ENCODE measurements at places on chromosomes 7 and 10.
A peak's percentile ranks its signal among the peaks of the same experiment; 100 is the strongest.

GRCh38 chr7:122849322-122849956 is 36.8 kb downstream of the CADPS2 start:
- no peak for DNase-seq

DNA sequence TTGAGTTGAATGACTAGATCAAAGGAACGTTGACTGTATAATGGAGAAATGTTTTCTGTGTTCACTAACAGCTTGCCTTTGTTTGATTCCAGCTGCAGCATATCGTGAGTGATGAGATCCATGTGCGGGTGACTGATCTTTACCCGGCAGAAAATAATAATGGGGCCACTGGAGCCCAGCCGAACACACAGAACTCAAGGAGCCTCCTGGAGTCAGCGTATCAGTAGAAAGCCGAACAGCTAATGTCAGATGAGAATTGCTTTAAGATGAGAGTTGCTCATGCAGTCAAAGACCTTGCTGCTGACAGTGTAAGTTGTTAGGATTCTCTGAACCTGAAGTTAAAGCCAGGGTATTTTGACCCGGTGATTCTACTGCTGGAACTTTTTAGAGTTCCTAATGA is 34.3 kb upstream of the MTPAP start:
- no peak for DNase-seq

GRCh38 chr7:49802600-49802999 is 29.2 kb downstream of the VWC2 start:
- no peak for DNase-seq

DNA sequence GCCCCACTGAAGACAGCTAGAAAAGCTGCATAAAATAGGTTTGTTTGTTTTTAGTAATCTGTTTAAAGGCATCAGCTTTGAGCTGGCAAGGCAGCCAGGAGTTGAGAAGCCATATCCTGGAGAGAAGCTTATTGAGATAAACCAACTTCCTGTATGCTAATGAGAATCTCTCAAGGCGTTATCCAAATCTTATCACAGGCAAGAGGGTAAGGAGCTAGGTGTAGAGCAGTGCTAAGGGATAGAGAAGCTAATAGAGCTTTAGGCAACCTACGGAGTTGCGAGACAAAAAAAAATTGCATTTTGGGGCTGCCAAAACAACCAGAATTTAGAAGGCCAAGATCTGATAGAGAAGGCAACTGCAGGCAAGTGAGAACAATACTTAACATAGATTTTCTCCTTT is 641.6 kb downstream of the SH2D4B start:
- no peak for DNase-seq

DNA sequence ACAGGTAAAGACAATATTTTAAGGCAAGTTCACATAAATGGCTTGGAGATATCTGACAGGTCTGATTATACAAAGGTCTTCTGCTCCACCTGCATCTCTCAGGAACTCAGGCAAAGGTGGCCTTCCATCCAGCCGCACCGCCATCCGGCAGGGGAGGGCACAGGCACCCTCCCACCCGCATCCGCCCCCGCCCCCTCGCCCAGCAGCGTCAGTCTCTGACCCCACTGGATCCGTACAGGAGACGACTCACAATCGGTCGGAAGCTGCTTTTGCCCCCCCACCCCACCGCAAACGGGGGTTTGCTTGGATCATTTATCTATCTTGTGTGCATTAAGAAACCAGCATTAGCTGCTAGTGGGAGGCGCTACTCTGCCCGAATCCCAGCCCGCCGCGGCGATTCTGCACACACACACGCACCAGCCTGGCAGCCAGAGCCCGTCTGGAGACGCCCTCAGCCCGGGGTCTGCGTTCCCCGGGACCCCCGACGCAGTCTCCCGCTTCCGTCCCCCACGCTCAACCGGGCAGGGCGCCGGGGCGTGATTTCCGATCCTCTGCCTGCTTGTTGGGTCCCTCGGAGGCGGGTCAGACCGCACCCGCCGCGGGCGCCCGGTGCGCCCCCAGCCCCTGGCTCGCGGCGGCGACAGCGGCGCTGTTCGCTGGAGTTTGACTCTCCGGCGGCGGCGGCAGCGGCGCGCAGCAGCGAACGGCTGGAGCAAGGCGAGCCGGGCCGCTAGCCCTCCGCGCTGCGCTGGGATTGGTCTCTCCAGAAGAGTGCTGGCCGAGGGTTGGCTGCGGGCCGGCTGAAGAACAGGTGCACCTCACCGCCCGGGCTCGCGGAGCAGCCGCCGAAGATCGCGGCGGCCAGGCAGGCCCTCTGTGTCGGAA is 820 bp upstream of the NRG3 start:
- DNase-seq = peak; percentile 7

DNA sequence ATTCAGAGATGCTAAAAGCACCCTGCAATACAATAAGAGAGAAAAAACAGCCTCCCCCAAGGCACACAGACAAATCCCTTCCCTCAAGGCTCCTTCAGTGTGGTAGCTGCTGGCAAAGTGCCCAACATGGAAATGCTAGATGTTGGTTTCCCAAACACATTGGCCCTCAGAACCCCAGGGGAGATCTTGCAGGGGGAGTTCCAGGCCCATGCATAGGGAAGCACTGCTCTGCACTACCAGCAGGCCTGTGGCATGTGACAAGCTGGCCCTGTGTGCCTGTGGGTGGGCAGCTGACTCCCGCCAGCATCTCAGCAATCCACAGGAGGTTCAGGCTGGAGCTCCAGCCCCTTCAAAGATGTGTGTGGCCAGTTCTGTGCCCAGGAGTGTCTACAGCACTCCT is 16.8 kb upstream of the CSGALNACT2 start:
- DNase-seq = no peak

DNA sequence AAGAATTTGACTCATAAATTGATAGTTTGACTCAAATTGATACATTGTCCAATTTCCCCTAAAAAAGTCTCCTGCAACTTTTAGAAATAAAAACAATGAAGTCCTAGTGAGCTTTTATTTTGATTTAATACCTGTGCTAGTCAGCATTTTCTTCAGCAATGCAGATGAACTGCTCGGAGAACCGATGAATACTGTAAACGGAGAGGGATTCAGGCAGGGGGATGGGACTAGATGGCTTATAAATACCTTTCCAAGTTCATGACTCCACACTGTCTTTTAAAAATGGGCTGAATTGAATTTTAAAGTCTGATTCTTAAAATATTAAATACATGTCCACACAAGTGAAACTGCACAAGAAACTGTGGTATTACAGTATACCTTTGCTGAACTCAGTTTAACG is 12.7 kb downstream of the EEPD1 start:
- no peak for DNase-seq

GRCh38 chr7:17546592-17546991 is 248.1 kb downstream of the AHR start:
- no peak for DNase-seq

- DNase-seq = no peak
Measured at GRCh38 chr10:69934768-69935167, 117.9 kb upstream of the MACROH2A2 start.

GRCh38 chr10:29631049-29631339 is 3.8 kb downstream of the SVIL start:
- no peak for DNase-seq

- no peak for DNase-seq
Measured at GRCh38 chr10:121566755-121567154, 31.5 kb downstream of the FGFR2 start.

- DNase-seq = no peak
Measured at GRCh38 chr10:71818674-71819260, 32.3 kb downstream of the PSAP start.

GRCh38 chr7:3860932-3861331 is 559.9 kb downstream of the SDK1 start:
- no peak for DNase-seq

- DNase-seq = no peak
Measured at GRCh38 chr10:110094786-110095185, 87.0 kb downstream of the ADD3 start.

- DNase-seq = no peak
Measured at GRCh38 chr10:51733057-51733456, 33.7 kb upstream of the CSTF2T start.

GRCh38 chr10:78134773-78135306 is 101.2 kb downstream of the RPS24 start:
- no peak for DNase-seq

GRCh38 chr7:155020996-155021395 is 18.1 kb upstream of the PAXIP1 start:
- no peak for DNase-seq

DNA sequence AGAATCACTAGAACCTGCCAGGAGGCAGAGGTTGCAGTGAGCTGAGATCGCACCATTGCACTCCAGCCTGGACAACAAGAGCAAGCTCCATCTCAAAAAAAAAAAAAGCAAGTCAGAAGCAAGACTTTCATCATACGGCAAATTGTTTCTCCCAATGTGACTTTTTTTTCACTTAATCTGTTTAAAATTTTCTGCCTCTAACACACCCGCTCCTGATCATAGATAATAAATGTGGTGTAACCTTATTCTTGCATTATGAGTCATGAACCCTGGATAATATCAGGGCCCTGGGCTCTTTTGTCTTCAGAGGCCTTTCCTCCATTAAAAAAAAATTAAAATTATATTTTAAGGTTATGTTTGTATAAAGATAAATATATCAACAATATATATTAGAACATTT is 111.4 kb upstream of the JCAD start:
- DNase-seq = no peak

DNA sequence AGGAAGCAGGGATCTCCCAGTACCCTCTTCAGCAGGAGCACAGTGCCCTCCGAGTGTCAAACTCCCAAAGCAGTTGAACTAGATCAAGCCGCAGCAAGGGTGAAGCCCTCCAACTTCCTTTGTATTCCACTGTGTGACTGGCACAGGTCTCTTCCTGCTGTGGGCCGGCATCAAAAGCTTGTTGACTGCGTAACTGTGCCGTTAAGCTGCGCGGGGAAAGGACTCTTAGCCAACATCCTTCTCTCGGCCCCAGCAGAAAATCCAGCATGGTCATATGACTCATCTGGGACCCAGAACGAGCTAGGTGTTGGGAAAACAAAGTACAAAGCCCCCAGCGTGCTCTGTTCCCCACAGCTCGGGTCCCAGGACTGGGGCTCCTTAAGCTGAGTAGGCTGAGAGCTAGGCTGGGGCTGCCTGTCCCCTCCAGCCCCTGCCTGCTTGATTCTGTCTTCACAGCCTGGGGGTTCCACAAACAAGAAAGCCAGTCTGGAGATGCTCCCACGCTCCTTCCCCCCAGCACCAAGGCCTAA is 52.2 kb downstream of the COL17A1 start:
- DNase-seq = no peak

- DNase-seq = no peak
Measured at GRCh38 chr7:32179567-32179966, 109.4 kb upstream of the PDE1C start.

GRCh38 chr10:5611899-5612680 is 54.3 kb downstream of the ASB13 start:
- DNase-seq = no peak

- peak; percentile 38 for DNase-seq
Measured at GRCh38 chr10:102119417-102120141, 589 bp downstream of the LDB1 start.

DNA sequence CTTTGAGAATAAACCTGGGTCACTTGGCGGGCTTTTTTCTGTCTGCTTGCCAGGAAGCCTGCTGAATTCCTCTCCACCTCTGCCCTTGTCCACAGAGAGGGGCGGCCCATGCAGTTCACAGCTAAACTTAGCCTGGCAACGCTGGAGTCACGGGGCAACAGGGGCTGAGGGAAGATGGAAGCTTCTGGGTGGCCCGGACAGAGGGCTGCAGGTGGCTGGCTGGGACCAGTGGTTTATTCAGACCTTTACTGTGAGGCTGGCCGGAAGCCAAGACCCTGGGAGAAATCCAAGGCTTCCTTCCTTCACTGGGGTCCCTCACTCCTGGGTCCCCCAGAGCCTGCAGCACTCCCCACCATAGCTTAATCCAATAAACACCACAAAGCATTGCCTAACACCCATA is 17.0 kb downstream of the ITPRIP start:
- no peak for DNase-seq

DNA sequence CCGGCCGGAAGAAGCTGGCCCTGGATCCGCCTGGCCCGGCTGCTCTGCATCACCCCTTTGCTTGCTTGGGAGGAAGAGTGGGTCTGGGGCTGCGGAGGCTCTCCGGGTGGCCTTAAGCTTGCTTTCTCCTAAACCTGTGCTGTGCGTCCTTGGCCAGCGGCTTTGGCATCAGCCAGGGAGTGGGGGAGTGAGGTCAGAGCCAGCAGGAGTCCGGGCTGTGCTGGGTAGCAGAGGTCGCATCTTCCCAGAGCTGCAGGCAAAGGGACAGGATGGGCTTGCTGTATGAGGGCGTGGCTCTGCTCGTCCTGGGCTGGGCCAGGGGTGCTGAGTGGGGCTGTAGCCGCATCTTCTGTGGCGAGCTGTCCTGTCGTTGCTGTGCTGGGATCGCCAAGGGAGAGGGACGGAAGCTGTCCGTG is 21.1 kb downstream of the BNIP3 start:
- DNase-seq = no peak

GRCh38 chr10:33195608-33196376 is 138.7 kb downstream of the NRP1 start:
- no peak for DNase-seq

GRCh38 chr7:102934239-102934638 is 21.4 kb downstream of the LRRC17 start:
- DNase-seq = no peak

DNA sequence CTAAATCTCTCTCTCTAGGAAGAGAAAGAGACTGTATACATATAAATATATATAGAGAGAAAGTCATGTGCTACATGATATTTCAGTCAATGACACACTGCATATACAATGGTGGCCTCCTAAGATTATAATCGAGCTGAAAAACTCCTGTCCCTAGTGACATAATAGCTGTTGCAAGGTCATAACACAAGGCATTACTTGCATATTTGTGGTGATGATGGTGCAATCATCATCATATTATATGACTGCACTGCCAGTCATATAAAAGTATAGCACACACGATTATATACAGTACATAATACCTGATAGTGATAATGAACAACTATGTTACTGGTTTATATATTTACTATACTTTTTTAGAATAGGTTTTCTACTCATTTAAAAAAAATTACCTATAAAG is 316.7 kb downstream of the FGFR2 start:
- DNase-seq = no peak

- DNase-seq = peak; percentile 43
Measured at GRCh38 chr7:6640246-6640721, 3.2 kb downstream of the ZNF316 start.

DNA sequence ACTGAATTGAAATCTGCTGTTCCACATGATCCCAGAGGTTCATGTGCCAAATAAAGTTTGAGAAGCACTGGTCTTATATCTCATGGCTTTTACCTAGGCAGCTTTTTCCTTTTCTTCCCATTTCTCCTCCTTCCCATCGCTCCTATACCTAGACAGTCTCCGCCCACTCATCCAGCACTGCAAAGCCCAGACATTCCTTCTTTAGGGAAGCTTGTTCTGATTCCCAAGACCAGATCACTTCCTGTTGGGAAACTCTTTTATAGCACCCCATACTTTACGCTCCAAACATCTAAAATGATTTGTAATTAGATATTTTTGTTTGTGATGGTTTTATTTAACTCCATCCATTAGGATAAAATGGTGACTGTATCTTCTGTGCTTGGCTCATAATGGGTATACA is 75.9 kb downstream of the BMPER start:
- DNase-seq = no peak

DNA sequence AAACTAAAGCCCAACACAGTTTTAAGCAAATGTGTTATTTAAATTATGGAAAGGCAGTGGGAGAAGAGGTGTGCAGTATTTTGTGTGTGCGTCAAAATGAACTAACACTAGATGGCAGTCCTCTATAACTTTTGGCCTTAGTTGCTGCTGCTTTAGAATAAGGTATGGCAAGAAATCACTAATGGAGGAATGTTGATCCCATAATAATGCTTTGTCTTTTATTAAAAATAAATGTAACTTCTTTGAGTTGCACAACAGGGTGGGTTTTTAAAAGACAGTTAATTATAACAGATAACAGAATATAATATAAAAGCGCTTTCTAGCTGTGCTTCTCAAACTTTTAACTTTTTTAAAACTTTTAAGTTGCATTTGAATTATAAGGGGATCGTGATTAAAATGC is 56.4 kb downstream of the BBS9 start:
- no peak for DNase-seq
